ENCODE measurements at places on chromosomes 2 and 18.

- no peak for DNase-seq
Observed at GRCh38 chr2:177989029-177989885, 83.3 kb downstream of the PDE11A start.

- DNase-seq, result no peak
Observed at GRCh38 chr2:18991177-18992168, 366.9 kb downstream of the OSR1 start.

- no peak for DNase-seq
Observed at GRCh38 chr18:49238433-49239042, 221.9 kb downstream of the DYM start.

- DNase-seq, result no peak
Observed at GRCh38 chr2:235048549-235048948, 96.7 kb downstream of the SH3BP4 start.

DNA sequence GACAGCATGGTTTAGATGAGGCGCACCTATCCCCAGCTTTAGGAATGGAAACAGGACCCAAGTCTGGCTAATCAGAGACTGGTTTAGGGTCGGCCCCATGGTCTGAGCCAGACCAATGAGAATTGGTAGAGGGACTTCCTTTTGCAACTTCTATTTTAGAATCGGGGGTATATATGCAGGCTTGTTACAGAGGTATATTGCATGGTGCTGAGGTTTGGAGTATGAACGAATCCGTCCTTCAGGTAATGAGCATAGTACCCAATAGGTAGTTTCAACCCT is 1.5 kb upstream of the BOLA3 start:
- DNase-seq, result no peak

GRCh38 chr2:25692737-25693445 is 19.5 kb upstream of the DTNB start:
- DNase-seq, result no peak

DNA sequence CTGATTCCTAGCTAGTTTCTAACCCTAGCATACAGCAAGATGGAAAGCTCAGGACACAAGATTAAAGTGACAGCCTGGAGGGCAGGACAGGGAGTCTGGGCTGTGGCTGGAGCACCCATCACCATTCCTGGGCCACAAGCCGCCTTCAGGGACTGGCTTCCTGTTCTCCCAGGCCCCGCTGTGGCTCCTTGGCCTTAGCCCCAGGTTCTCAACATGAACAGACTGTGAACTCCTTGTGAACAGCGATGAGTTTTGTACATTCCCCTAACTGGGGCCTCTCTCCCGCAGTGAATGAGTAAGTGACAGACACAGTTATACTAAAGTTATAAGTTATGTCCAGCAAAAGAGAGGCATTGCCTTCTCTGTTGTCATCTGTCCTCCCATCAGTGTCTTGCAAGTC is 35.9 kb upstream of the SLC14A1 start:
- no peak for DNase-seq

DNA sequence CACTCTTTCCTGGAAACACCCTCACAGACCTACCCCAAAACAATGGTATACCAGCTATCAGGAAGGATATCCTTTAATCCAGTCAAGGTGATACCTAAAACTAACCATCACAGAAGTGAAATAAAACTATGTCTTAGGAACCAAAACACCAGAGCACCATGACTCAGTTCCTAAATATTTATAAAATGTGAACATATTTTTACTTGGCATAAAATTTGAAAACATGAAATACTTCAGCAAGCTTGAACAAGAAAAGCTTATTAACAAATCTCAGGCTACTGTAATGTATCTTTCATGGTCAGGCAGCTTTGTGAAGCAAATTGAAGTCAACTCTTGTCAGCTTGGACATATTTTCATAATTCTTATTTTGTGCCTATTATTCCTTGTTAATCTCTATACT is 440.8 kb upstream of the CDH20 start:
- no peak for DNase-seq

Data from stimulated activated CD4-positive, alpha-beta T cell treated with anti-CD3 and anti-CD28 coated beads, TNF-alpha, amount 100 ng/mL, for 48 hours (primary cell).